Activated CD4-positive, alpha-beta memory T cell treated with anti-CD3 and anti-CD28 coated beads, Interleukin-2, amount 10 ng/mL, durations not matched to agents 7 days and 5 days (primary cell): ENCODE measurements at places on chromosomes 6 and 20. TPM values are rescaled to one million over a fixed set of nuclear protein-coding genes. Genes with fewer than 3 reads are reported as not detected.

FAM209A gene
- 3.0 TPM for total RNA-seq

TGM3 gene
- not detected for total RNA-seq

DNA sequence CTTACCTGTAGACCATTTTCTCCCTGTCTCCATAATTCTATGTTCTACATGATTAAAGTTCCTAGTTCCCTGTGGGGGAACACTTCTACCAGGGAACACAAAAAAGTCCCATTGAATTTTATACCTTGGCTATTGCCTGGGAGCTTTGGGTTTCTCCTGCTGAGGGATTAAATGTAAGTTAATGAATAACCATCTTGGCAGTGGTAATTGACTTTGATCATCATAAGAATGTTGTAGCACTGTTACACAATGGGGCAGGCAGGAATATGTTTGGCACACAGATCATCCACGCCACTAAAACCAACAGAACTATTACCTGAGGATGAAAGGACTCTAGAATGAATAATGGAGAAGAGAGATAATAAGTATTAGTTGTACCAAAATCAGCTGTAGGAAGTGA lies 1106.2 kb upstream of the GJE1 start:
- H3K27ac ChIP-seq, result no peak overlapping the region
- no peak for DNase-seq
- H3K27me3 ChIP-seq, result no peaks in the 10 kb centered on the region

DNA sequence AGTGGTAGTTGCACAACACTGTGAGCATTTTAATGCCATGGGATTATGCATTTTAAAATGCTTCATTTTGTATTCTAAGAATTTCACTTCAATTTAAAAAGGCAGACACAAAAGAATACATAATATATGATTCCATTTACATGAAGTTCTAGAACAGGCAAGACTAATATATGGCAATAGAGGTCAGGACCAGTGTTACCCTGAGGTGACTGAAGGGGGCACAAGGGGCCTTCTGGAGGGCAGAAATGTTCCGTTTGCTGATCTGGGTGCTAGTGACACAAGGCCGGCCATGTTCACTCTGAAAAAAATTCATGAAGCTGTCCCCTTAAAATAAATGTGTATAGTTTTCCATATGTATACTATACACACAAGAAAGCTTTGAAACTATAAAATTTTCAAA lies 28.5 kb downstream of the TASP1 start:
- peaks cover 4% of the 10 kb centered on the region for H3K36me3 ChIP-seq
- no peaks in the 10 kb centered on the region for H3K27me3 ChIP-seq
- no peak overlapping the region for H3K27ac ChIP-seq
- H3K4me3 ChIP-seq, result no peak overlapping the region

- no peaks in the 10 kb centered on the region for H3K27me3 ChIP-seq
- DNase-seq, result no peak
- no peaks in the 10 kb centered on the region for H3K4me1 ChIP-seq
- no peak overlapping the region for H3K4me3 ChIP-seq
- H3K36me3 ChIP-seq, result no peaks in the 10 kb centered on the region
These were observed 128.0 kb downstream of the PHACTR1 start for GRCh38 chr6:12844284-12845223.

DNA sequence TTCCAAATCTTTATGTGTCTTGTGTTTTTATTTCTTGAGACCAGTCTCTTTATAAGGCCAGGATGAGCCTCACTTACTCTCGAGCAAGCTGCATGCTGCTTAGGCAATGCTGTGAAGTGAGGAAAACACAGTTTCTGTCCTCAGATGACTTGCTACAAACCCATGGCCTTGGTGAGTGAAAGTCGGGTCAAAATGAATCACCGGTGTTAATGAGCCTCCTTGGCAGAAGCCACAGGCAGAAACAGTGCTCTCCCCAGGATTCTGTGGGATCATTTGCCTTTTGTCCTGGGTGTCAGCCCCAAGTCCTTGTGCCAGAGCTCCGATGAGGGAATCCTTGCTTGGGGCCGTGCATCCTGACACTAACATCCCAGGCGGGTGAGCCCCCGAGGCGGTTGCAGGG lies 482.5 kb downstream of the QKI start:
- H3K27ac ChIP-seq, result no peak overlapping the region
- H3K4me3 ChIP-seq, result no peak overlapping the region
- no peaks in the 10 kb centered on the region for H3K4me1 ChIP-seq
- H3K27me3 ChIP-seq, result no peaks in the 10 kb centered on the region
- DNase-seq, result no peak

- peaks cover 24% of the 10 kb centered on the region for H3K27me3 ChIP-seq
- H3K4me1 ChIP-seq, result peaks cover 21% of the 10 kb centered on the region
- no peak overlapping the region for H3K27ac ChIP-seq
- peaks cover 13% of the 10 kb centered on the region for H3K36me3 ChIP-seq
These were observed 955 bp upstream of the SLC26A8 start for GRCh38 chr6:36025260-36025931.

DNA sequence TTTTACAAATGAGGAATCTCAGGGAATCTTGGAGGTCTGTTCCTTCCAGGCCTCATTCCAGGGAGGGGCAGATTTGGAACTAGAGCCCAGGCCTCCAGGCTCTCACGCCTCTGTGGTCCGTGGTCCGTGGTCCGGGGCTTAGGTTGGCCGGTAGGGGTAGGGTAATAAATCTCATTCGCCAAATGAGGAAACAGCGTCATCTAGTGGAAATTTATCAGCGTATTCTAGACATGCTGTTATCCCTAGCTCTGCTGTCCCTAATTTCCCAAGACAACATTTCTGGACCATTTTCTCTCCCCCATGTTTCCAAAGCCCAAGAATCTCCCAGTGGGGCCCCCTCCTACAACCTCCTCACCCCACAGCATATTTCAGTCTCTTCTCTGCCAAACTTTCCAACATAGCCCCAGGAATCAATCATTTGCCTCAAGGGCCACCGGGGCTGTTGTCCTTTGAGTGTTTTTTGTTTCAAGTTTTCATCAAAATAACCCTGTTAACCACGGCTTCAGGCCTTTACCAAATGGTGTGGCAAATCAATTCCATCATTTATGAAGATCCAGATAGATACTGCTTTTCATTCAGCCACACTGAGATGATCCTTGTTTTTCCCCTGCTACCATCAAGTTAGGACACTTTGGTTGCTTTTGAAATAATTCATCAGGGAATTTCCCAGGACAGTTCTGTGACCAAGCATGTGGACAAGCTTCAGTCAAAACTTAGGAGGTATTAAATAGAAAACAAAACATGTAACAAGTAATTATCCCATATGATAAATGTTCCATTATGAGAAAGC lies 126.8 kb downstream of the ALDH8A1 start:
- DNase-seq, result peak; percentile 31
- H3K4me1 ChIP-seq, result peaks cover 3% of the 10 kb centered on the region
- no peaks in the 10 kb centered on the region for H3K36me3 ChIP-seq
- H3K4me3 ChIP-seq, result no peak overlapping the region
- H3K27ac ChIP-seq, result no peak overlapping the region
- peaks cover 5% of the 10 kb centered on the region for H3K27me3 ChIP-seq

DNA sequence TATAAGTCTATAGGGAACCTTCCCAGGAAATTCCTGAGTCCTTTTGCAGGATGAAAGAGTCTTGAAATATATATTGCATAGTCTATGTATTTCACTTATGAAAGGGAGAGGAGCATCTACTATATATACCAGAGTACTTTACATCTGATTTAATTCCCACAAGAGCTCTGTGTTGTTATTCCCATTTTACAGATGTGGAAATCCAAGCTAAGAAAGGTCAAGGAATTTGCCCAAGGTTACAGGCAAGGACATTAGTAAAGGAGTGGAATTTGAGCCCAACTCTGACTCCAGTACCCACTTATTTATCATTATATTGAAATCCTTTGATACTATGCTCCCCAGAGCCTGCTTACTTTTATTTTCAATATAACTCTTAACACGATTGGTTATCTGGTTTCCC lies 2.6 kb downstream of the SESN1 start:
- H3K4me1 ChIP-seq, result peaks cover 45% of the 10 kb centered on the region
- peak overlapping the region; percentile 58 for H3K4me3 ChIP-seq
- no peaks in the 10 kb centered on the region for H3K27me3 ChIP-seq
- H3K27ac ChIP-seq, result no peak overlapping the region
- peaks cover 7% of the 10 kb centered on the region for H3K36me3 ChIP-seq

DNA sequence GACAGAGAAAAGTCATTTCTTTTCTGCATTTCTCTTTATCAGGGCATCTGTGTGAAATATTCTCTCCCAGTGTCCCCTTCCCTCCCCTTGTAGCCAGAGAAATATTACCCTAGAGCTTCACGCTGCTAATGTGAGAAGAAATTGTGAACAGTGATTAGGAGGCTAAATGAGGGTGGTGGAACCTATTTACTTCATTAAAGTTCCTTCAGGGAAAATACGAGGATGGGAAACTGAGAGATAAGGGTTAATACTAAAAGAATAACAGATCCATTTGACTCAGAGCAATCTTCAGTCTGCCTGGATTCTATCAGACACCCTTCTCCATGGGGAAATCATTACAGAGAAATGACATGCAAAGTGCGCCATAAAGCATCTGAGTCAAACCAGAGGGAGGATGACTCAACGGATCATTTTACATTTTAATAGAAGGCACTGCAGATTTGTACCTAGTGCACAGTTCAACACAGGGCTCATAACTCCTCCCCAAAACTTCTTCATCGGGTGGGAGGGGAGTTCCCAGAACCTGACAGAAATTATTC lies 131.3 kb downstream of the GJA10 start:
- H3K4me3 ChIP-seq, result no peak overlapping the region
- no peak for DNase-seq
- H3K27me3 ChIP-seq, result no peaks in the 10 kb centered on the region
- H3K36me3 ChIP-seq, result peaks cover 24% of the 10 kb centered on the region
- peak overlapping the region; percentile 38 for H3K27ac ChIP-seq

GRCh38 chr6:157217894-157218370 lies 105.4 kb downstream of the TMEM242 start:
- no peak for DNase-seq
- no peak overlapping the region for H3K27ac ChIP-seq

DNA sequence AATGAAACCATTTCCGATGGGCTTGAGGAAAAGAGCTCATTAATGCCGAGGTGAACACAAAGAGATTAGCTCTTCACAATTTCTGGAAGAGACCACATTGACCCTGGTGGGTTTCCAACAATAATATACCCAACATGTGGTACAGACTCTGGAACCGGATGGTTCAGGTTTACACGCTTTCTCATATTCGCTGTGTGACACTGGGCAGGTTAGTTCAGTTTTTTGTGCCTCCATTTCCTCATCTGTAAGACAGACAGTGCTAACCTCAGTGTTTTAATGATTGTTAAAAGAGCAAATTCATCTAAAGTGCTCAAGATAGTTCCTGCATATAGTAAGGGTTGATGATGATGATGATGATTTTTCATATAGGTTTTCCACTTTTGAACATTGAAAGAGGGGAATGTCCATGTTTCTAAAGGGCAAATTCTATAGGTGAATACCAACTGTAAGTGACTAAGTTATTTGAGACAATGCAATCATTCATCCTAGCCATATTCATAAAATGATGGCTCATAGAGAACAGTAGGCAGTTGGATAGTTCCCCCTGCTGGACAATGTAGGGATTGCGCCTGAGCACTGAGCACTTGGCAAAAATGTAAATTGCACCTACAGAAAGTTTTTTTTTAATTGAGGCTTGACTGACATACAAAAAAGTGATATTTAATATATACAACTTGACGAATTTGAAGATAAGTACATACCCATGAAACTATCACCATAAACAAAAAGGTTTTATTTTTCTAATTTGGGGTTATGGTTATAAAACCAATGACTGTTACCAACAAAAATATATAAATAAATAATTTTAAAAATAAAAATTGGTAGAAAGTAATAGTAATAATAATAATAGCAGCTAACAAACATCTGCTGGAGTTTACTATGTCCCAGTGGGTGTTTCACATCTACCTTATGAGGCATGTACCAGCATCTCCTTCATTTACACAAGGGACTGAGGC lies 2.1 kb upstream of the PERP start:
- H3K27me3 ChIP-seq, result peaks cover 17% of the 10 kb centered on the region
- no peaks in the 10 kb centered on the region for H3K36me3 ChIP-seq
- H3K4me3 ChIP-seq, result peak overlapping the region; percentile 2
- no peak overlapping the region for H3K27ac ChIP-seq

GRCh38 chr6:148317739-148318138 lies 24.9 kb upstream of the SASH1 start:
- H3K36me3 ChIP-seq, result no peaks in the 10 kb centered on the region
- H3K4me1 ChIP-seq, result no peaks in the 10 kb centered on the region
- no peak for DNase-seq
- peaks cover 6% of the 10 kb centered on the region for H3K27me3 ChIP-seq
- no peak overlapping the region for H3K4me3 ChIP-seq

DNA sequence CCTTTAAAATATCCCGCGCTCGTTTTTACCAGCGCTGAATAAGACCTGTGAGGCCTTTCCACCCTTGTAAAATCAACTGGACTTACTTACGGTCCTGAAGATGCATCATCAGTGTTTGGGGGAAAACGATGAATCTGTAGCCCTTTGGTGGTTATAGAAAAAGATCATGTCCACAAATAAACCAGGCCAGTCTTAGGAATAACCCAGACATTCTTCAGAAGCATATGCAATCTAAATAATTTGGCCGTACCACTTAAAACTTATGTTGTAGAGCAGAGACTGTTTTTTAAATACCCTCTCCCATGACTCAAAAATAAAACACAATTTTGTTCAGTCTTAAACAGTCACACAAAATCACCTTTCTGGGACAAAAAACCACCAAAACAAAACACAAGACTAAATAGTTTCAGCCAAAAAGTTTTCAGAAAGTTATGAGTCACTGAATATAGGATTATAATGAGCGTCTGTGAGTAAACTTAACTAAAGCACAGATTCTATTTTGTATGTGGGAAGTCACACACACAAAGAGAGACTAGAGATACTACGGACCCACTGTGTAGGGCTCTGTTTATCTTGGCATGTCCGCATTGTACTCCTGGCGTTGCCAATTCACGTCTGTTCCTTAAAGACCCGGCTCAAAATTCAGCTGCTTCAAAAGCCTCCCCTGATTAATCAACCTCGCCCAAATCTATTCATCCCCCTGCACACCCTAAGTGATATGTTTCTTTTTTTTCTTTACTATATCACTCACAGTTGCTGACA lies 26.5 kb upstream of the SMOC2 start:
- H3K4me3 ChIP-seq, result no peak overlapping the region
- H3K27me3 ChIP-seq, result no peaks in the 10 kb centered on the region
- H3K27ac ChIP-seq, result no peak overlapping the region
- H3K4me1 ChIP-seq, result no peaks in the 10 kb centered on the region

DNA sequence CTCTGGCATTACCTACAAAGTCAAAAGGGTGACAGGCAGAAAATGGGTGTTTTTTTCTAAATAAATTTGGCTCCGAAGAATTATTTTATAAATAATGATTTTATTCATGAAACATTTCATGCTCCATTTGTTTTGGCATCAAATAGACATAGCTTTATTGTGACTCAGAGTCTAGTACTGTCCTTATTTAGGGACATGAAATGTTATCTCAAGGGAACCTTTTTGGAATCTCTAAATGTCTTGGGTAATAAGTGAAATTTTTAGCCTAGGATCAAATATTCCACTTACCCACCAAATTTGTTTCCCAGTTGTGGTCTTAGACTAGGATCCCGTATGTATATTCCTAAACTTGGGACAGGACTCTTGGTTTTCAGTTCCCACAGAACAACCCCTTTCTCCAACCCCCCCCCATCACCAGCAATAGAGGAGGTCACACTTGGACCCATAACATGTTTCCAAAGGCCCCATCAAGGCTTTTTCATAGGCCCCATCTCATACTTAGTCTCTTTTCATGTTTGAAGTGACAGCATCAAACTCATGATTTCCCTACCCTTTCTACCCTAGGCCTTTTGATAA lies 81.8 kb downstream of the JAG1 start:
- no peaks in the 10 kb centered on the region for H3K27me3 ChIP-seq
- no peaks in the 10 kb centered on the region for H3K36me3 ChIP-seq
- no peak for DNase-seq
- H3K4me3 ChIP-seq, result no peak overlapping the region
- no peak overlapping the region for H3K27ac ChIP-seq

- no peak overlapping the region for H3K27ac ChIP-seq
- no peaks in the 10 kb centered on the region for H3K36me3 ChIP-seq
- H3K4me1 ChIP-seq, result no peaks in the 10 kb centered on the region
These were observed 173.2 kb downstream of the BTBD3 start for GRCh38 chr20:12090920-12091319.
